ENCODE measurements at places on chromosomes 6 and 20. TPM values are rescaled to one million over a fixed set of nuclear protein-coding genes. Genes with fewer than 3 reads are reported as not detected.

Gene ANKRD6
- total RNA-seq = 11.5 TPM

GRCh38 chr6:30898750-30899360, 9.2 kb upstream of the GTF2H4 start:
- DNase-seq = peak; percentile 53

GRCh38 chr6:26319405-26320128, 45.4 kb upstream of the BTN3A2 start:
- DNase-seq = no peak

DNA sequence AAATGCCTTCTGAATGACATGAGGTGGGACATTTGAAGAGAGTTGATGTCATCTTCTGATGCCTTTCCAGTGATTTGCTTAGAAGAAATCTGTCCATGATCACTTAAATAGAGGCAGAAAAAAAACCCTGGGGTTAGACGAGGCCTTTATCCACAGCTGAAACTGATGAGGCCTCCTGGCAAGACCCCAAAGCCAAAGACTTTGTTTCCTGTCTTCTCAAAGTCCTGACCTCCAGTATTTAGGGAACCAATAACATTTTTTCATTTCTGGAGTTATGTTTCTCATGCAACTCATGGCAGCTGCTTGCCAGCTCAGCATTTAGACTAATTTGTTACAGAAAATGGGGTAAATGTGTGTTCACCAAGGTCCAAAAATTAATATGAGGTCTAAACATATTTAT, 248.0 kb upstream of the PRDM1 start:
- DNase-seq = no peak

Gene RNF39
- total RNA-seq = not detected

Gene CAGE1
- under 0.01 TPM for total RNA-seq

Gene CCM2L
- total RNA-seq = not detected

DNA sequence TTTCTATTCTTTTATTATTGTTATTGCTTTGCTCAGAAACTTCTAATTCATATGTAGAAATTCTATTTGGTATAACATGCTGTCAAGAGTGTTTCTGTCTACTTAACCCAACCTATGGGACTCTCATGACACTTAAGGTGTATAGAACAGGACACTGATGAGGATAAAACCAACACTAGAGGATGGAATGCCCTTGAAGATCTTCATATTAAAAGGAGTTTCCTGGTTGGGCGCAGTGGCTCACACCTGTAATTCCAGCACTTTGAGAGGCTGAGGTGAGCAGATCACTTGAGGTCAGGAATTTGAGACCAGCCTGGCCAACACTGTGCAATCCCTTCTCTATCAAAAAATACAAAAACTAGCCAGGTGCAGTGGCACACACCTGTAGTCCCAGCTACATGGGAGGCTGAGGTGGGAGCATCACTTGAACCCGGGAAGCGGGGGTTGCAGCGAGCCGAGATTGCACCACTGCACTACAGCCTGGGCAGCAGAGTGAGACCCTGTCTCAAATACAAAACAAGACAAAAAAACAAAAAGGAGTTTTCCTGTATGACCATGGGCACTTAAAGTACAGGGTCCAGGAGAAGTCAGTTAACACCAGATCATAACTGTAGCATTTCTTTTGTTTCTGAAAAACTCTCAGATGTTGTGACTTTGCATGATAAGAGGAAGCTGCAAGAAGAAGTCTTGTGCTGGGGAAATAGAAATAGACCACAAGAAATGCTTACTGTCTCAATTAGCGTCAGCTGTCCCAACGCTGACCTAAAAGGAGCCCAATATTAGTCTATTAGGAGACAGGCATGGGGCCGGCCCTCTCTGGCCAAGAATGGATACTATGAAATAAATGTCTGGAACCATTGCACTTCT, 38.9 kb upstream of the CD2AP start:
- no peak for DNase-seq

- no peak for DNase-seq
Measured at GRCh38 chr20:19990850-19991249, 26.3 kb upstream of the NAA20 start.

GRCh38 chr6:147103694-147104093, 100.5 kb upstream of the STXBP5 start:
- DNase-seq = no peak

DNA sequence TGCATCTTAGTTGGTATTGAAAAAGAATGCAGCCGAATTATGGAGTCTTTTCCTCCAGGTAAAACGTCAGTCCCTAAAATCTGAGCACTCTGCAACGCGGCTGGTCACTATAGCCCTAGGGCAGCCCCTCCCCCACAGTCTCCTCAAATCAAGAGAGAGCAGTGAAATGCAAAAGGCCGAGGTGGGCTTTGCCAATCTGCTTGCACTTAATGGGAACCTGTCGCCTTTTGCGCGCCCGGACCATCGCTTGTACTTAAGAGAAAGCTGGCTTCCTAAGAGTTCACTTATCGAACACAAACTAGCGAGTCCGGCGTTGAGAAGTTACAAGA, 447 bp downstream of the MCM3 start:
- peak; percentile 77 for DNase-seq

DNA sequence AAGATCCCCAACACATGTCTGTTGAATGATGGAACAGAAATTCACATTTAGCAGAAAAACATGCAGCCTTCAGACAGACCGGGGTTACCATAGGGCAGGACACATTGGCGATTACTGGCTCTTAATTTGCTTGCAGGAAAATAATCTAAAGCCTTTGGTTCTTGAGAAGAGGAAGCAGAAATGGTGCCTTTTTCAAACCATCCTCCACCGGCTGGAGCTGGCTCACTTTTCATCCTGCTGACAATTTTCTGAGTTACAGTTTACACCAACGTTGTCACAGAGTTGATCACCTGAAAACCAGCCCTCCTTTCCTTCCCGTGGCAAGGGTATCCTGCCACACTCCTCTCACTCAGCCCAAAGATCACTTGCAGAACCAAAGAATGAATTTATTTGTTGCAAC, 32.6 kb downstream of the SF3B5 start:
- DNase-seq = peak; percentile 68

Gene SLC17A2
- total RNA-seq = not detected

DNA sequence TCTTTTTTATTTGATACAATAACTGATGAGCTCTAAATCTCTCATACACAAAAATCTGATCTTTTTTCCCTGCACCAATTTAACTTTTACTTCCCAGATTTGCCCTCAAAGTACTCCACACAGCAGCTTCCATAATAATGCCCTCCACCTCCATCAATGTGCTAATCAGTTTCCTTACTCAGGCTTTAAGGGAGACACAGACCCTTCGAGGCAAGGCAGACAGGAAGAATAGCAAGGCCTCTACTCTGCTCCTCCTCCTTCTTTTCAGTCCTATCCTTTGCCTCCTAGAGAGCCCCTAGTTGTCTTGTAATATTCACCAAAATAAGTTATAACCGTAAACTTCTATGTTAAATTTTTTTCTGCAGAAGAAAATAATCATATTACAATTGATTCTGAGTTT, 444.9 kb upstream of the RNF217 start:
- DNase-seq = no peak

DNA sequence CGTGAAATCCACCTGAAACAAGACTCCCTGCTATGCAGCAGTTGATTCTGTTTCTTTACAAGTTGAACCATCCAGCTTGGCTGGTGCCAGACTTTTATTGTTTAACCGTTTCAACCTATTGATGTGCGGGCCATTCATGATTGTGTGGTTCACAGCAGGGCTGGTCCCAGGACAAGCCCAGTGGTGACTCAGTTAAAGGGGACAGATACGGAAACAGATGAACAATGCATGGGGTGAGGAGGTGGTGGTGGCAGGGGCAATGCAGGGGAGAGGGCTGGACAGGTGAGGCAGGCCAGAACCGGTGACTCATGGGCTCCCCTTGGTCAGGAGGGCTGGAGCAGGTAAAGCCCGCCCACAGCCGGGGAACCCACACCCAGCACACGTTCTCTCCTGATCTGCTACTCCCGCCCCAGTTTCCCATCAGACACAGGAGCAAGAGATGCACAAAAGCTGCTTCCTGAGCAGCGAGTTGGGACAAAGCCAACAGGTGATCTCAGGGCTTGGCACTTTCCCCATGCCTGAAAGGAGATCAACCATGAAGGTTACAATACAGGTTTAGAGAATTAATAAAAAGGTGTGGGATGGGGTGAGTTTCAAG, 232.2 kb downstream of the LY86 start:
- DNase-seq = no peak

- DNase-seq = no peak
Measured at GRCh38 chr6:163579111-163579879, 164.8 kb downstream of the QKI start.

Gene FAM209A
- not detected for total RNA-seq

DNA sequence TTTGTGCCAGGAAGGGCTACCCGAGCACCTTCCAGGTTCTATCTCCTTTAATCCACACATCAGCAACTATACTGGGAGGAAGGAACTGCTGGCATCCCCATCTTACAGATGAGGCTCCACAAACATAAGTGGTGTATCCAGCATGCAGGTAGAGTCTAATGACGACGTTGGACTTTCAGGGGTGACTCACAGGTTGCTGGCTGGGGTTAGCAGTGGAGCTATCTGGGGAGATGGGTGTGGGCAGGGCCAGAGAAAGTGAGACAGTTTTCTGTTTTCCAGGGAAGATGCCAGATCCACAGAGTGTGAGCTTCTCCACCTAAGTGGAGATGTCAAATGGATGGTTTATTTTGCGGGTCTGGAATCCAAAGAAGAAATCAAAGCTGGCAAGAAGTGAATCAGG, 31.8 kb downstream of the CDH22 start:
- no peak for DNase-seq

DNA sequence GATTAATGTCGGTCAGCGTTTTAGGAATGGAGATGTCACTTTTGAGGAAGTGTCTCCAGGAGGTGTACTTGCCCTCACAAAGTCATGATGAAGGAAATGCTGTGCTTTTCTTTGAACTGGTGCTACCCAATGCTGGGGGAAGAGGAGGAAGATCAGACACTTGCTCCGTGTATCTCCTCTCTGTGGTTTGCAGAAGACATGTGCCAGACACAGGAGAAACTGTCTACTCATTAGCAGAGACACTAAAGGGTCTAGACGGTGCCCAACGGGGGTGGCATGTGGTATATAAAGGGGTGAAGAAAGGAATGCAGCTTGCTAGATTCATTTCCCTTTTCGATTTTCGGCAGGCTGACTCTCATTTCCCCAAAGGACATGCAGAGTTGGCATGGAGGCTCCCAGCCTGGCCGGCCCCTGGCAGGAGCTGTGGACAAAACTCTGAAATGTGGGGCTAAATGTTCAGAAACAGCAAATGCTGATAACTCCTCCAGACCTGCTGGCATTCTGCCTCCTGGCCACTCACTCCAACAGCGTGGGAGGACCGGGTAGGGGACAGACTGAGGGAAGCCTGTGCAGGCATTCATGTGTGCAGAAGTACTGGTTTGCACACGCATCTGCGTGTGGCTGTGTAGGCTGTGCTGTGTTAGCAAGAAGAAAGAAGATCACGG, 59.6 kb upstream of the QKI start:
- no peak for DNase-seq

DNA sequence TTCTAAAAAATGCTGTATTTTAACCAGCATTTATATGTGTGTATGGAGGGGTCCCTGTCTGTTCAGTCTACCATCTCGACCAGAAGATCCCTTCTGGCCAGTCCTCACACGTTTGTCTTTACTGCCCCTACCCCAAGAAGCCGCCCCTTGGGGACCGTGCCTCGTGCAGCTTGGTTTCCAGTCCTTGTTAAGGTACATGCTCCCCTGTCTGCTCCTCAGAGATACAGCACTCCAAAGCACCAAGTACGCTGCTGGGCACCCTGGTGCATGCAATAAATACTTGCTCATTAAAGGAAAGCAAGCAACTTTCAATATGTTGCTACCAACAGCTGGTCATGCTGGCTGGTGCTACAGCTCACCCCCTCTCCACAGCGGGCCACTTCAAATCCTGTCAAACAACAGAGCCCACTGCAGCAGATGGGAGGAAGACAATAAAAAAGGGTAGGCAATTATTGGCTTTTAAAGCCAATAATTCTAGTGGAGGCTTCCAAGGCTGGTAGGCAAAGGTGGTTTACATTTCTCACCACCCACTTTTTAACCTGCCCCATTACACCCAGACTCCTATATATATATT, 61.6 kb downstream of the PSMG4 start:
- no peak for DNase-seq

GRCh38 chr6:20845592-20845991, 311.3 kb downstream of the CDKAL1 start:
- no peak for DNase-seq

GRCh38 chr20:51221791-51222408, 199.0 kb upstream of the KCNG1 start:
- no peak for DNase-seq

Gene ATXN1
- 44.2 TPM for total RNA-seq

GRCh38 chr6:157240059-157240959, 83.0 kb downstream of the TMEM242 start:
- DNase-seq = peak; percentile 94

GRCh38 chr20:25258828-25259227, 10.9 kb downstream of the PYGB start:
- DNase-seq = peak; percentile 41

DNA sequence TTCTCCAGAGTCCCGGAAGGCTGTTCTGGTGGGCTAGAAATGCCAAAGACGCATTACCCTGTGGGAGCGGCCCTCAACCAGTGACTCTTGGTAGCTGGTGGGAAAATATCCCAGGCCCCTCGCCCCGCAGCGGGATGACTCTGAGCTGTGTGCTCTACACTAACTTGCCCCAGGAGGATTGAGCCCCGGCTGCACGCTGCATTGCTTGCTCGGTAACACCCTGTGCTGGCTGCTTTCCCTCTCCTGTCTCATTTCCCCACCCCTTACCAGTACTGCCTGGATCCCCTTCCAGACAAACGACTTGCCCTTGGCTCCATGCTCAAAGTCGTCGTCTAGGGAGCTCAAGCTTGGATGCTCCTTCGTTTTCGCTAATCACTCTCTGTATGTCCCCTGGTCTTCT, 411.8 kb upstream of the SULF2 start:
- no peak for DNase-seq

DNA sequence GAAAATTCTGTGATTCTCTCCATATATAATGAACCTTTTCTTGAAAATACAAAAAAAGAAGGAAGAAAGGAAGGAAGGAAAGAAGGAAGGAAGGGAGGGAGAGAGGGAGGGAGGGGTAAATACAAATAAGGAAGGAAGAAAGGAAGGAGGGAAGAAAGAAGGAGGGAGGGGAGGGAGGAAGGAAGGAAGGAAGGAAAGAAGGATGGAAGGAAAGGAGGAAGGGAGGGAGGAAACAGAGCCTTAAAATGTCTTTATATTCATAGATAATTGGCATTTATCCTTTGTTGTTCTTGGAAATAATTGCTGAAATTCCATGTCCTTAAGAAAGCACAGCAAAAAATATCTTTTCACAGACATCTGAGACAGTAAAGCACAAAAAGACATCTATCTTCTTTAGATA, 40.3 kb downstream of the SAMD3 start:
- DNase-seq = no peak

DNA sequence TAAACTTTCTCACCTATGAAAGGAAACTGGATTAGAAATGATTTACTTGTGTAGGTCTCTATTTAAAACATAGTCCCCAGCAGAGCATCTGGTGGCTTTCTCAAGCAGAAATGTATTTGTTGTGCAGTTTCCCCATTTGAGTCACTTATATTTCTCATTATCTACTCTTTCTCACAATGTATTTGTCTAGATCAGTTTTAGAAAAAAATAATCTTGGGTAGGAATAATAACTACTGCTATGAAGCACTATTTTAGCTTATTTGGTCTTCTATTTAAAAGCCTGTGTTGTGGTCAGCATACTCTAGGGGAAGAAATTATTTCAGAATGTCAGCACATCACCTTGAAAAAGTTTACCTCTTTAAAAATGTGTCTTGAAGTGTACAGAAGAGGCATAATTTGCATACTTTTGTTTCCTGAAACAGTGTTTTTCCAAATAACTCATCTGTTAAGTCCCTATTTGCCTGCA, 60.9 kb upstream of the PRL start:
- DNase-seq = no peak

GRCh38 chr6:68328156-68328555, 306.9 kb upstream of the ADGRB3 start:
- no peak for DNase-seq
